ENCODE measurements at places on chromosomes 1 and 21. TPM values are rescaled to one million over a fixed set of nuclear protein-coding genes. Genes with fewer than 3 reads are reported as not detected.

GRCh38 chr1:189212606-189213005 lies 1265.1 kb downstream of the BRINP3 start:
- no peaks in the 10 kb centered on the region for H3K27me3 ChIP-seq
- no peaks in the 10 kb centered on the region for H3K4me1 ChIP-seq
- H3K36me3 ChIP-seq: no peaks in the 10 kb centered on the region
- no peak overlapping the region for H3K27ac ChIP-seq

DNA sequence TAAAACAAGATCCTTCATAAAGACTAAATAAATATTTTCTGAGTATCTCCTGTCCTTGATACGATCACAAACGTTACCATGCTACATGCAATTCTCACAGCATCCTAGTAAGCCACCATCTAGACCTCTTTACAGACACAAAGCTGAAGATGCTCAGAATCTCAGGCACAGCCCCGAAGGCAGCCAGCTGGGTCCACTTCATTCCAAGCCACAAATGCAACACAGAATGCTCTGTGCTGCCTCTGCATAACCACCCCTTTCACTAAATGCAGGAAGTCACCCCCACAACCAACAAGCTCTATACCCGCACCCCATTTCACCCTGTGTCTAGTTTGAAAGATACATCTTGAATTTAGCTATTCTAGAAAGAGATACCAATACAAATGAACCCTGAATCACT lies 12.9 kb downstream of the RCAN1 start:
- no peaks in the 10 kb centered on the region for H3K4me1 ChIP-seq
- H3K27ac ChIP-seq: no peak overlapping the region
- H3K27me3 ChIP-seq: no peaks in the 10 kb centered on the region
- DNase-seq: no peak
- H3K4me3 ChIP-seq: no peak overlapping the region
- no peaks in the 10 kb centered on the region for H3K36me3 ChIP-seq

The CLIC6 gene
- polyA plus RNA-seq: 1.4 TPM

GRCh38 chr21:28635541-28635940 lies 357.1 kb downstream of the LTN1 start:
- H3K27me3 ChIP-seq: no peaks in the 10 kb centered on the region
- no peaks in the 10 kb centered on the region for H3K36me3 ChIP-seq
- peaks cover 13% of the 10 kb centered on the region for H3K4me1 ChIP-seq
- DNase-seq: no peak

The MTMR11 gene
- polyA plus RNA-seq: 85.8 TPM

DNA sequence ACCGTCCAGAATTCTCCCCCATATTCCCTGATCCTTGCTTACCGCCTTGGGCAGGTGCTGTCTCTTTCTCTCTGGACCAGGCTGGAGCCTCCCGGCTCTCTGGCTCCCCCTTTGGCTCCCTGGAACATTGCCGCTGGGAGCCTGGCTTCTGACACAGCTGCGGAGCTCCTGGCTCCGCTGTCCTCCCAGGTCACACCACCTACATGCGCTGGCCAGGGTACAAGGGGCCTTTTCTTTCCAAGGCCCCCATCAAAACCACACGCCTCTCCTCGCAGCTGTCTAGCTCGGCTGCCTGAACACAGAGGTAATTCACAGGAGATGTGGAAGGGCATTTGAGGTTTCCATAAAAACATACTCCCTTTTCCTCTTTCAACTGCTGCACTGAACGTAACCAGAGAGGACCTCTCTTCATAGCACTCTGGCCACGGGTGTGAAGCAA lies 7.5 kb upstream of the ZNF648 start:
- H3K4me1 ChIP-seq: no peaks in the 10 kb centered on the region
- H3K4me3 ChIP-seq: no peak overlapping the region
- no peaks in the 10 kb centered on the region for H3K36me3 ChIP-seq
- no peak overlapping the region for H3K27ac ChIP-seq
- DNase-seq: no peak

The OR10Z1 gene
- polyA plus RNA-seq: not detected

- H3K27ac ChIP-seq: no peak overlapping the region
- no peaks in the 10 kb centered on the region for H3K4me1 ChIP-seq
- no peaks in the 10 kb centered on the region for H3K27me3 ChIP-seq
These were observed 37.6 kb downstream of the TRIM11 start for GRCh38 chr1:228368801-228369607.

GRCh38 chr1:42690477-42691156 lies 8.4 kb downstream of the YBX1 start:
- no peaks in the 10 kb centered on the region for H3K36me3 ChIP-seq
- H3K27me3 ChIP-seq: no peaks in the 10 kb centered on the region
- no peak overlapping the region for H3K4me3 ChIP-seq
- DNase-seq: no peak

The BMP8B gene
- polyA plus RNA-seq: 3.0 TPM

DNA sequence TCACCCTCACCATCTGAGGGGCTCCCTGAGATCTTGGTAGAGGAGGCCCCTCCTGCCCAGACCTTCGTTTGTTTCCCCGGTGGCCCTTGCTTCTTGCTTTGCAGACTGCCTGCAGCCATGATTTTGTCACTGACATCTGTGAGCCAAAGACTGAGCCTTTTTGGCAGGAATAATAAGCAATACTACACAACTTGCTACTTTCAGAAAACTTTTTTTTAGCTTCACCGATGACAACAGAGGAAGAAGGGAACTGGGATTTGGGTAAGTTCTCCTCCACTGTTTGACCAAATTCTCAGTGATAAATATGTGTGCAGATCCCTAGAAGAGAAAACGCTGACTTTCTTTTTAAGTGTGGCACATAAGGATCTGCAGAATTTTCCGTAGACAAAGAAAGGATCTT lies 11.7 kb upstream of the CD101 start:
- peaks cover 19% of the 10 kb centered on the region for H3K36me3 ChIP-seq
- no peak for DNase-seq

GRCh38 chr1:154659823-154660592 lies 52.0 kb upstream of the ADAR start:
- H3K27me3 ChIP-seq: no peaks in the 10 kb centered on the region
- no peaks in the 10 kb centered on the region for H3K36me3 ChIP-seq
- no peak overlapping the region for H3K27ac ChIP-seq
- DNase-seq: no peak
- H3K4me3 ChIP-seq: no peak overlapping the region

The FNBP1L gene
- polyA plus RNA-seq: 20.7 TPM

DNA sequence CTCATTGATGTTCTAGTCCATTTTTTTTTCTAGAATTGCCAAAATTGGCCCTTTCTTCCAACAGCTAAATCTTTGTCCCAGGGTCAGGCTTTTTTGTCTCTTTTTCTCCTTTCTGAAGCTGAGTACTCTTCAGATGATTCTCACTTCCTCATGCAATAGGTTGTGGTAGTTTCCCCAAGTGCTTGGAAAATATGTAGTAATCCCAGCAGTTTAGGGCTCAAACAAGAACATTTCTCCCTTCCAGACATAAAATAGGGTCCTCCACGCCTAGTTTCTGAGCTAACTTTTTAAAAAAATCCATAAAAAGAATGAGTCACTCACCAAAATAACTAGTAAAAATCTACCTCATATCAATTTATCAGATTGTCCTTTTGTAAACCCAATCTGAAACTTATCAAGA lies 10.0 kb upstream of the MCOLN3 start:
- no peak overlapping the region for H3K27ac ChIP-seq
- no peaks in the 10 kb centered on the region for H3K4me1 ChIP-seq
- DNase-seq: no peak
- H3K27me3 ChIP-seq: no peaks in the 10 kb centered on the region
- no peaks in the 10 kb centered on the region for H3K36me3 ChIP-seq

GRCh38 chr1:20102875-20103274 lies 16.5 kb downstream of the PLA2G2D start:
- H3K27ac ChIP-seq: no peak overlapping the region
- H3K36me3 ChIP-seq: no peaks in the 10 kb centered on the region
- no peaks in the 10 kb centered on the region for H3K27me3 ChIP-seq
- H3K4me1 ChIP-seq: peaks cover 4% of the 10 kb centered on the region
- no peak for DNase-seq
- no peak overlapping the region for H3K4me3 ChIP-seq

GRCh38 chr21:45167796-45168222 lies 93.4 kb downstream of the ADARB1 start:
- DNase-seq: no peak
- no peaks in the 10 kb centered on the region for H3K27me3 ChIP-seq
- peaks cover 50% of the 10 kb centered on the region for H3K4me1 ChIP-seq
- H3K4me3 ChIP-seq: no peak overlapping the region
- H3K27ac ChIP-seq: peak overlapping the region; percentile 41

All from sigmoid colon (tissue), 7 donors.